ENCODE measurements at places on chromosomes 12 and 14.
A peak's percentile ranks its signal among the peaks of the same experiment; 100 is the strongest.

- no peak for DNase-seq
These were observed 8.3 kb downstream of the BDKRB2 start for GRCh38 chr14:96212896-96213295.

- DNase-seq = peak; percentile 80
These were observed 58.9 kb upstream of the PLEKHG3 start for GRCh38 chr14:64645220-64645892.

DNA sequence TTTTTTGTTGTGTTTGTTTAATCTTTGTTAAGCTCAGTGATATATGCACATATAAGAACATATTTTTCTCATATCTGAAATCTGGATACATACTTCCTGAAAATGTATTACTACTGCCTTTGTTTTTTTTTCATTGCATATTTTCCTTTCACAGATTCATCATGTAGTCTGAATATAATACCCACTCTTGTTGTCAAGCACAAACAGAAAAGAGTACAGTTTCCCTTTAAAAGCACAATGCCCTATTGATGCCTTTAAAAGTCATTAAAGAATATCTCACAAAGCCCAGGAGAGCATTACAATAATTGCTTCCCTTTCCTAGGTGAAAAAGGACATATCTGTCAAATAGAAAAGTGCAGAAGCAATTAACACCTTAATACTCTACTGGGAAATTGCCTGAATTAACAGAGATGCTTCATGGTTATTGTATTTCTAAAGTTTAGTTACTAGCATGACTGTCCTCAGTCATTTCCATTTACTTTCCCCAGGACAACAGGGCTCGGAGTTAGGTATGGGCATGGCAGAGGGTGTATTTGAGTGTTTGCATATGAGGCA, 107.4 kb downstream of the GRIP1 start:
- DNase-seq = no peak

DNA sequence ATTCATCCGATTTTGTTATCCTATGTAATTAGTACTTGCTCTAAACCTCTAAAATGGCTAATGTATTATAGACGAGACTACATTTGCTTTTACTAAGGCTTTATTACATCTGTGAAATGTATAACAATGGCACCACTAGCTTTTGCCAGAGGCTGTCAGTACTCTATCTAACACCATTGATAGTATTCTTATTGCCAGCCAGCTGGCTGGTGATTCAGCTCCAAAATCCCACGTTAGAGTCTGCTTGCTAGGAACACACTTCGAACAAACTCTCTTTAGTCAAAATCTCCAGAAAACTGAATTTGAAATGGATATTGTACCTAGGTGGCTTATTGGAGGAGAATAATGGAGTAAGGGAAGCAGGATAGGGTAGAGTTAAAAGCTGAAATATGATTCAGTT, 839.2 kb downstream of the SLC6A15 start:
- no peak for DNase-seq

GRCh38 chr12:128856035-128856790, 2.9 kb downstream of the GLT1D1 start:
- no peak for DNase-seq

Measured in GM03348 (cell line).